Neural crest cell (in vitro differentiated cells): ENCODE measurements at places on chromosomes 16 and 17.
A peak's percentile ranks its signal among the peaks of the same experiment; 100 is the strongest.

DNA sequence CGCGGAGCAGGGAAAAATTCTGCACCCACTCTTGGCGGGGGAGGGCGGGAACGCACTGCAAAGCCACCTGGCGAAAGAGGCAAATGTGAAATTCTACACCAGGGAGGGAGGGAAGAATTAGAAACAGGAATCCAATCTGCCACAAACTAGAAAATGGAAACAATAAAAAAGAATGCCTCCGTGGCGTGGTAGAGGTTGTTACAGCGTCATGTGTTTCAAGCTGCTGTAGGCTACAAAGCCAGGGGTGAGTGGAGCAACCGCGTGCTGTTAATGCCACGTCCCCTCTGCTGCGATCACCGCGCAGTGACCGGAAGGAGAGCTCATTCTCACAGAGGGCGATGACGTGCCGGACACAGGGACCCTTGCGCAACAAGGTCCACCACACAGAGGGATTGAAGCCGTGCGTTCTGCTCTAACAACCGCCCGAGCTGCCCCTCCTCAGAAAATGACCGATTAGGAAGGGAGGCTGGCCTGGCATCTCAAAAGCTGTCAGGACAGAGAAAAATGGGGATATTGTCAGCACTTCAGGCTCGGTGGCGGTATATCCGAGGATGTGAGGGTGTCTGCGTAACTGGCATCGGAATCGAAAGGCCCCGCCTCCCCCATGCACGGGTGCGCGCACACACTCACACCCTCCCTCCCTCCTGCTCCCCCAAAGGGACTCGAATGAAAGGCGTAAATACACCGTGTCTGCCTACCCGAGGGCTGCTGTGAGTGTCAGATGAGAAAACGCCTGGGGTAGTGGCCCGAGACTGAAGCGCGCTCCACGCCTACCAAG, 70.8 kb upstream of the TNRC6C start:
- H3K36me3 ChIP-seq, result no peaks in the 10 kb centered on the region
- peak overlapping the region; percentile 59 for H3K27ac ChIP-seq
- peak overlapping the region; percentile 78 for H3K4me3 ChIP-seq
- no peak for DNase-seq
- H3K27me3 ChIP-seq, result peaks cover 32% of the 10 kb centered on the region
- peaks cover 35% of the 10 kb centered on the region for H3K4me1 ChIP-seq

DNA sequence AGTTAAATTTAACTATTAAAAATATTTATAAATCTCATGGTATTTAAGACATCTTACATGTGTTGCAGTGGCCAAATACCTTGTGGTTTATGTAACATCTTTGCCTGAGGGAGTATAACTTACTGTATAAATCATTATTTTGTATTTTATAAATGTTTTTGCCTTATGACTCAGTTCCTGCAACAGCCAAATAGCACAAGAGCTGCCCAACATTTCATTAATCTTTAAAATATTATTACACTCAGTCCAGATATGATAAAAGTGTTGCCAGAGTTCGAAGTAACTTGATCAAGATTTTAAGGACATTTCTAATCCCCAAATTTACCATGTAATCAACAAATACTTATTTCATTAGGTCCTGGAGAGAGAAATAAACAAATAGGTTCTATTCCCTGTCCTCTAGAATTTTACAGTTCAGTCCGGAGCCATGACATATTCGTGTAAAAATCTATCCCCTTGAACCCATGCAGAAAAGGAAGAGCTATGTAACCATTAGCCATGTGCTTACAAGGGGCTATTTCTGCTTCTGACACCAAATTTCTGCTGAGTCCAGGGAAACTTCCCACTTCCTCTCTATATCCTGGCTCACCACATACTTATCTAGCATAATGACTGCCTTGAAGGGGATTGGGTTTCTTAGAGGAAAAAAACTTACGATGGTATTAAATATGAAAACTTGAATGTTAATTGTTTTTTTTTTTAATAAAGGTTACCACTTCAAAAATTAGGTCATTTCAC, 44.0 kb downstream of the IRX6 start:
- peaks cover 13% of the 10 kb centered on the region for H3K4me1 ChIP-seq
- DNase-seq, result no peak
- no peak overlapping the region for H3K27ac ChIP-seq
- H3K36me3 ChIP-seq, result no peaks in the 10 kb centered on the region
- peaks cover 80% of the 10 kb centered on the region for H3K27me3 ChIP-seq

DNA sequence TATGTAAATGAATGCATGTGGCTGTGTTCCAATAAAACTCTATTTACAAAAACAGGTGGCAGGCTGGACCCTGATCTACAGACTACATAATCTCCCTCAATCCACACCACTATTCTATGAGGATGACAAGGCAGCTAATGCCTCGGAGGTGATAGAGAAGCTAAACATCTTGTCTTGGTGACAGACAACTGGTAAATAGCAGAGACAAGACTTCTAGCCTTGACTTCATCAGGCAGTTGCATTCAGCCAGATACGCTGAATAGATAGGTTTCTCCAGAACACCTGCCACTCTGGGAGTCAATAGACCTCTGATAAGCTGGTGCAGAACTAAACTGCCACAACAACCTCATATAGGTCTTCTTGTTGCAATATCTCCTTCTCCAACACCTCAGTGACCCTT, 3.3 kb downstream of the ATPAF2 start:
- no peaks in the 10 kb centered on the region for H3K27me3 ChIP-seq
- no peak overlapping the region for H3K27ac ChIP-seq
- peaks cover 40% of the 10 kb centered on the region for H3K4me1 ChIP-seq
- H3K4me3 ChIP-seq, result peak overlapping the region; percentile 32
- no peaks in the 10 kb centered on the region for H3K36me3 ChIP-seq

DNA sequence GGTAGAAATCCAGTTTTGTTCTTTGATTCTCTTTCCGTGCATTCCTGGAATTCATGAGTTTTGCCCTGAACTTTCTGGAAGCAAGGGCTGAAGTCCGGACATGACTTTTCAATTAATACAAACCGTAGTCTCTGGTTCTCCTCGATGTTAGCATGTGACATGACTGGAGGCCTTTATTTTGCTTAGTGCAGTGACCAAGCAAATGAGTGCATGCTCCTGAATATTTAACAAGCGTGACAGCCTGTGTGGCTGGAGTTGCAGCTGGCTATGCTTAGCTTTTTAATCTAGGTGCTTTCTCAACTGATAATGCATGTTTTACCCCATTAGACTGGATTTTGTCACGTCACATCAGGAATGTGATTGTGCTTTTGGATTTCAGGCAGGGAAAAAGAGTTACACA, 302.1 kb downstream of the MAP2K6 start:
- H3K4me1 ChIP-seq, result peaks cover 22% of the 10 kb centered on the region
- no peak for DNase-seq
- no peak overlapping the region for H3K27ac ChIP-seq

DNA sequence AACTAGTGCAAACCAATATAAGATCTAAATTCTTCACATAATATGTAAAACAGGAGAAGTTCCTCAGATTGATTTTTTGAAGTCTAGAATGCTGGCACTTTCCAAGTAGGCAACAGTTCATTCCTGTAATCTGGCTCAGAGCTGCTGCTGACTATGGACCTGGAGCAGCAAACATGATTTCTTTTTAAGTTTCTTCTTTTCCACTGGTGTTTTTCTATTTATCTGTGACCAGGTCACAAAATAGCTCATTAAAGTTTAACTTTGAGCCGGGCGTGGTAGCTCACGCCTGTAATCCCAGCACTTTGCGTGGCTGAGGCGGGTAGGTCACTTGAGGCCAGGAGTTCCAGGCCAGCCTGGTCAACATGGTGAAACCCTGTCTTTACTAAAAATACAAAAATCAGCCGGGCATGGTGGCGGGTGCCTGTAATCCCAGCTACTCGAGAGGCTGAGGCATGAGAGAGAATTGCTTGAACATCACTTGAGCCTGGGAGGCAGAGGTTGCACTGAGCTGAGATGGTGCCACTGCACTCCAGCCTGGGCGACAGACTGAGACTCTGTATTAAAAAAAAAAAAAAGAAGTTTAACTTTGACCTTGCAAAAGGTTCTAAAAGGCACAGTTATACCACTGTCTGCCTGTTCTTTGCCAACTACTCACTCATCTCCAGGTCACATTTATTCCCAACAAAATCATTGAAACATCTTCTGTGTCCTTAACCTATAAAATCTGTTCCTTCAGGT, 29.4 kb upstream of the SLC13A2 start:
- no peak overlapping the region for H3K27ac ChIP-seq
- H3K27me3 ChIP-seq, result peaks cover 31% of the 10 kb centered on the region
- H3K4me3 ChIP-seq, result no peak overlapping the region
- H3K36me3 ChIP-seq, result no peaks in the 10 kb centered on the region
- no peaks in the 10 kb centered on the region for H3K4me1 ChIP-seq
- DNase-seq, result no peak

DNA sequence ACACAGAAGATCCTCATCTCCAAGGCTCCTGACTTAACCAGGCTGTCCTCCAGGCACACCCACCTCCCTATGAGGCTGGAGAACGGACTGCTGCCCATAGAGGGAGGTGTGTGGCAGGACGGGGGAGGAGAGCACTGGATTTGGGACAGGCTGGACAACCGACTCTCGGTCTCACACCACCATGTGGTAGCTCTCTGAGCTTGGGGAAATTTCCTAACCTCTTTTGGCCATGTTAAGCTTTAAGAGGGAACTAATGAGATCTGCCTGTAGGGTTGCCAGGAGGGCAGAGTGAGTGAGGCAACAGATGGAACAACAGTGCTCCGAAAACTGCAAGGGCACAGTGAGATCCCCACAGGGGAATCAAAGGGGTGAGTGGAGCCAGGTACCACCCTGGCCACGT, 32.7 kb downstream of the RHBDL3 start:
- H3K4me1 ChIP-seq, result peaks cover 26% of the 10 kb centered on the region
- no peaks in the 10 kb centered on the region for H3K27me3 ChIP-seq
- peak overlapping the region; percentile 23 for H3K27ac ChIP-seq
- H3K36me3 ChIP-seq, result no peaks in the 10 kb centered on the region
- no peak overlapping the region for H3K4me3 ChIP-seq
- no peak for DNase-seq

DNA sequence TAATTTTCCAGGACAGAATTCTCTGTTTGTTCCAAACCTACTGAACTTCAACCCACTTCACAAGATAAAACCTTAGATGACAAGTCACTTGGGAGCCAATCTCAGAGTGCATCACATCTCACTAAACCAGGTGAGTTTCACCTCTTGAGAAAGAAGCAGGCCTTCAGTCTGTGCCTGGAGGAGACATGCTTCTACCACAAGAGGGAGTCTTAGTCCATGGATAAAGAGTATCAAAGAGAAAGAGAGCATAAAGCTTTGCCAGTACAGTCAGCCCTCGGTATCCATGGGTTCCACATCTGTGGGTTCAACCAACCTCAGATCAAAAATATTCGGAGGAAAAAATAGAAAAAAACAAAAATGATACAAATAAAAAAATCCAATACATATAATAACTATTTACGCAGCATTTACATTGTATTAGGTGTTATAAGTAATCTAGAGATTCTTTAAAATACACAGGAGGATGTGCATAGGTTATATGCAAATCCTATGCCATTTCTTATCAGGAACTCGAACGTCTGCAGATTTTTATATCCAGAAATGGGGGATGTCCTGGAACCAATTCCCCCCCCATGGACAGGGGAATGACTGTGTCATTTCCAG, 37.7 kb downstream of the DUSP14 start:
- H3K27me3 ChIP-seq, result no peaks in the 10 kb centered on the region
- no peaks in the 10 kb centered on the region for H3K4me1 ChIP-seq
- no peak overlapping the region for H3K4me3 ChIP-seq
- no peak overlapping the region for H3K27ac ChIP-seq

DNA sequence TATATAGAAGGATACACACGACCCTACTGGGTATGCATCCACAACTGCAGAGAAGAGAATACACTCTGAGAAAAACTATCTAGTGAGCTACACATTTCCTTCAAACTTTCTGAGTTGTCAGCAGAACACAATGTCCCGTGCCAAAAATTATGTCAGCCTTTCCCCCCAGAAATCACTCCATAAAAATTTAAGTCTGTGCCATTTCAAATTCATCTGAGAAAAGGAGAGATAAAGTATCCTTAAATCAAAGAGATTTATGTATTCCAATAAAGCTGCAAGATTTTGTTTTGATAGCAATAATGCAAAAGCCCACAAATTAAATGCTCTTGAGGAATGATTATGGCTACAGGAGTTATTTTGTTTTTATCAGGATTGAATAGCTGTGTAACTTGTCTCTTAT, 760.1 kb downstream of the CDH11 start:
- H3K4me1 ChIP-seq, result no peaks in the 10 kb centered on the region
- DNase-seq, result no peak
- H3K4me3 ChIP-seq, result no peak overlapping the region
- no peaks in the 10 kb centered on the region for H3K36me3 ChIP-seq
- no peak overlapping the region for H3K27ac ChIP-seq

DNA sequence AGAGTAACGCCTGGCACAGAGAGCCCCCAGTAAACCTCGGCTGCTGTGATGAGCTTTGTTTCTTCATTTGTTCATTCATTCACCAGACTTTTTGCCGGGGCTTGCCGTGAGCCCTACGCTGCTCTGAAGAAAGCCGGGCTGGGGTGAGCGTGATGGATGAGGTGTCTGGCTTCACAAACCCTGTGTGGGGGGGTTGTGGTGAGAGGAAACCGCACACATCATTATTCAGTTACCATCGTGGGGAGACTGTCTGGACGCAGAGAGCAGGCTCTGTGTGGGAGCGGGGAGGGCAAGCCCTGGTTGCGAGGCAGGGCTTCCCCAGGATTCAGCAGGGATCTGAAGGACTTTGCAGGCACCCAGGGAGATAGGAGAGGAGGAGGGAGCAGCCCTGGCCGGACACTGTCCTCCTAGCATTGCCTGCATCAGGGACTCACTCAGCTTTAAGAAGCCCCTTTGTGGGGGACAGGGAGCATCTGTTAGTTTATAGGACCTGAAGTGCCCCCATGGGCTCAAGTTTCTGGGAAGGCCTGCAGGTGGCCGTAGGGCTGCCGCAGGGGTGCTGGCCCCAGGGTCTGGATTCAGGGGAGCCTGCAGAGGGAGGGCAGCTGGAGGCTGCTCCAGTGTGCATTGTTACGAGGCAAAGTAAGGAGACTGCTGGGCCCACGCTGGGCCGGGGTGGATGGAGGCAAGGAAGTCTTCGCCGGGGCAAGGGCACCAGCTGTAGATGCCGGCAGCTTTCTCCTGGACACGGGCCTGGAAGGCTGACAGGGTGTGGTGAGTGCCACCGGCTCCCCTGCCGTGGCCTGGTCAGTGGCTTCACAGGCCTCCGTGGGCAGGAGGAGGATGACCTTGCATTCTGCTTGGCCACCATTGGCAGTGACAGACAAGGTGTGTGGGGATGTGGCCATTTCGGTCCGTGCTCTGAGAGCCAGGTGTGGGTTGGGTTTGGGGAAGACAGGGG, 334.5 kb downstream of the SEC14L1 start:
- H3K27ac ChIP-seq, result peak overlapping the region; percentile 97
- H3K4me1 ChIP-seq, result peaks cover 98% of the 10 kb centered on the region
- no peak for DNase-seq
- H3K27me3 ChIP-seq, result no peaks in the 10 kb centered on the region
- H3K4me3 ChIP-seq, result peak overlapping the region; percentile 81

GRCh38 chr16:84829168-84829965, 9.6 kb downstream of the CRISPLD2 start:
- H3K4me3 ChIP-seq, result no peak overlapping the region
- no peaks in the 10 kb centered on the region for H3K36me3 ChIP-seq
- H3K4me1 ChIP-seq, result peaks cover 22% of the 10 kb centered on the region
- DNase-seq, result no peak

DNA sequence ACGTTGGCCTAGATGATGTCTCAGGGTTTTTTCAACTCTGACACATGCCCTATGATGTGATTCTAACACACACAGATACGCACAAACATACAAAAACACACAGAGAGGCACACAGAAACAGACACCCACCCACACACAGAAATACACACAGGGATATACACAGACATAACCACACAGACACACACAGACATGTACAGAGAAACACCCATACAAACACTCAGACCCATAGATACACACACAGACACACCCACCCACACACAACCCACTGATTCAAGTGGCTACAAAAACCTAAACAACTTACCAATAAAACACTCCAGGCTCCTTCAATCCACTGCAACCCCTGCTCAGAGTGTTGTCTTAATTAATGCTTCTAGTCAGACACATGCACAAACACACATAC, 244.6 kb upstream of the CCL2 start:
- no peak for DNase-seq
- H3K36me3 ChIP-seq, result no peaks in the 10 kb centered on the region
- peaks cover 6% of the 10 kb centered on the region for H3K4me1 ChIP-seq
- no peak overlapping the region for H3K27ac ChIP-seq
